Lung (tissue), 17 donors: ENCODE measurements at places on chromosomes 1 and 21.
A peak's percentile ranks its signal among the peaks of the same experiment; 100 is the strongest.

DNA sequence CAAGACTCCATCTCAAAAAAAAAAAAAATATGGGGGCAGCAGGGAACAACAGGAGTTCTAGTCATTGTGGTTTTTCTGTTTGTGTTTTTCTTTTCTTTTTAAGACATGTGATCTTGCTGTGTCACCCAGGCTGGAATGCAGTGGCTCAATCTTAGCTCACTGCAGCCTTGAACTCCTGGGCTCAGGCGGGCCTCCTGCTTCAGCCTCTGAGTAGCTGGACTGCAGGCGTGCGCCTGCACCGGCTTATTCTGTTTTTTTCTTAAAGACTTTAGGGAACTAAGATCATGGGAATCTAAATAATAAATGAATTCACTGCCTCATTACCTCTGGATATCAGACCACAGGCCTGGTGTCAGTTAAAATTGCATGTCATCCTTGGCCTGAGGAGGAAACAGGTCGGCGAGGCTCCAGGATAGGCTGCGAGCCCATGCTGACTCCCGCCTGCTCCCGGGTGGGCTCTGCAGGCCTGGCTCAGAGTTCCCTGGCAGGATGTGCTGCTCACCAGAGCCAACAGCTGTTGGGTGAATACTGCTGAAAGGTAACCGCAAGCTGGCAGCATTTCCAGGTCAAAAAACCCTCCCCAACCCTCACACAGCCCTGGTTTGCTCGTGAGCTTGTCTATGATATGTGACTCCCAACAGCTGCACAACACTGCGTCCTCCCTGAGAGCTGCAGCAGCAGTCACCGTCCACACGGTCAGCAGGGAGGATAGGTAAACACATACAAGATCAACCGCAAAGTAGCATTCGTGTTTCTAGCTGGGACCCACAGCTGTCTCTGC lies 58.1 kb downstream of the SCCPDH start:
- DNase-seq, result peak; percentile 27

GRCh38 chr1:187383366-187383765 lies 554.6 kb downstream of the PLA2G4A start:
- DNase-seq, result no peak

- DNase-seq, result no peak
These were observed 166.9 kb upstream of the SYT6 start for GRCh38 chr1:114320586-114320985.

DNA sequence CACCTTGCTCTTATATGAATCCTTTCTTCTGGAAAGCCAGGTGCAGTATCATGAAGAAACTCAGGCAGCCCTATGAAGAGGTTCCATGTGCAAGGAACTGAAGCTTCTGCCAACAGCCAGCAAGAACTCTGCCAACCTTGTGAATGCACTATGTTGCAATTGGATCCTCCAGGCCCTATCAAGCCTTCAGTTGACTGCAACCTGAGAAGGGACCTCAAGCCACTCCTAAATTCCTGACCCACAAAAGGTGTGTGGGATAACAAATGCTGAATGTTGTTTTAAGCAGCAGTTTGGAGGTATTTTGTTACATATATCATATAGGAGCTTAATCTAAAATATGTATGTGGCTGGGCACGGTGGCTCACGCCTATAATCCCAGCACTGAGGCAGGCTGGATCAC lies 84.0 kb downstream of the RERE start:
- peak; percentile 36 for DNase-seq

DNA sequence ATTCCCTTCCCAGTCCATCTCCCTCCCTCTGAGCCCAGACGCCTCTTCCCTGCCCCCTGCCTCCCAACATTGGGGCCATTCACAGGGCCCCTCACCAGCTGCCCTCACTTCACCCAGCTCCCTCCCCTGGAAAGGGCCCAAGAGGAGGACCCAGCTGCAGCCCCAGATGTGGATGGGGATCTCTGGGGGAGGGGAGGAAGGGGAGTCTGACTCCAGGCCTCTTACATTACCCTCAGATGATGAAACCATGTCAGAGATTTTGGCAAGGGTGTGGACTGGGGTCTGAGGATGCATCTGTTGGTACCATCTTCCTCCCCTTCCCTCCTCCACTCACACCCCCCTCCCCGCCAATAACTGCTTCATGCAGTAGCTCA lies 1.1 kb upstream of the KIF21B start:
- DNase-seq, result no peak

DNA sequence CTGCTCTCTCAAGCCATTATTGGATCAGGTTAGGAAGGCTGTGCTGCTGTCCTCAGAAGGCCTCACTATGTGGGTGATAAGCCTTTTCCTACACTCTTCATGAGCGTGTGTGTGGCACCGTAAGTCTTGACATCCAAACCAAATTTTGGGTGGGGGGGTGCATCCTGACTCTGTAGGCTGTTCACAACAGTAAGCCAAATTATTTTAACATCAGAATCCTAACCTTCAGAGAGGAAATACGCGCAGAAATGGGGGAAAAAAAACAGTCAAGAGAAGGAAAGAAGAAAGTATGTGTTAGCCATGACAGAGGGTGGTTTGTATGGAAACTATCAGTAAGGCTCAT lies 21.0 kb downstream of the STPG1 start:
- no peak for DNase-seq
